ENCODE measurements at places on chromosomes 13 and 19.

DNA sequence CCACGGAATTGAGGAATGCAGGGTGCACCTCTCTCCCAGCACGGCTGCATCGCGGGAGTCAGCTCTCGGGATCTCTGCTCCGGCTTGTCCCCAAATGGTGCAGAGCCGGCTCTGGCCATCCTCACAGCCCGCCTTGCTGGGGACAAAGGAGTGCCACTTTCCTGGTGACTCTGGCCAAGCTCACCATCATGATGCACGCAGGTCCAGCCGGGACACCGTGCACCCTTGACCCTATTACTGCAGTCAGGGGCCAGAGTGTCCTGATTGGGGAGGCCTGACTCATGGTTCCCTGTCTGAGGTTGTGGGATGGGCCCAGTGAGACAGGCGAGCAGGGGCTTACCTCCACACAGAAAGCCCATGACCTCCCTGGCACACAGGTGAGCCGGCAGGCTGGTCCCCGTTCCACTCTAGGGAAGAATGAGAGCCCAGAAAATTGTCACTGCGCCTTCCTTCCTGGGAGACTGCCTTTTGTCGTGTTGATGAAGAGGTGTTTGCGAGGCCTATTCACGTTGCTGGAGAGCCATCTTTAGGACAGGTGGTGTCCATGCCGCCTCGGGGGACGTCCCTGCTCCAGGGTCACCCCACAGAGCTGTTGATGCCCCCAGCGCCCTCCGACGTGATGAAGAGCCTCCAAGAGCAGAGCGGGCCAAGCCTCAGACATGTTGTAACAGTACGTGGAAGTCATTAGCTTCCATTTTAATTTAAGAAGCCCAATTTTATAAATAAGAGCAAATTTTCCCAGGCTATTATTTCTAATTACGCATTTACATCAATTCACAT lies 18.5 kb upstream of the VSTM2B start:
- DNase-seq, result no peak

DNA sequence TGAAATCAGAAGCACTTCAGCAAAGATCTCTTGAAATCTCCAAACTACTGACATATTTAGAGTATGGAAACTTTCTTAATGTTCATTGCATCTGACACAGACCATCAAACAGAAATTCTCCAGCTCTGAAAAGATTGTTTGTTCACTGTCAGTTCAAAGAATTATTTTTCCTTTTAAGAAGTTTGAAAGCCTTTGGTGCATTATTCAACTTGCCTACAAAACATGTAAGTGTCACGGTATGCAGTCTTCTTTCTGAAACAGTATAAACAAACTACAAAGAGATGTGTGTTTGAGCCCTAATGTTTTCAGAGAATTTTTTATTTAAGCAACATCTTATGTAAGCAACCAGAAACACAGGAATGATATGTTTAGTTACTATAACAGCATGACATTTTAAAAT lies 125.4 kb downstream of the FGF14 start:
- no peak for DNase-seq

GRCh38 chr13:32811297-32811800 lies 204.9 kb upstream of the KL start:
- DNase-seq, result no peak

DNA sequence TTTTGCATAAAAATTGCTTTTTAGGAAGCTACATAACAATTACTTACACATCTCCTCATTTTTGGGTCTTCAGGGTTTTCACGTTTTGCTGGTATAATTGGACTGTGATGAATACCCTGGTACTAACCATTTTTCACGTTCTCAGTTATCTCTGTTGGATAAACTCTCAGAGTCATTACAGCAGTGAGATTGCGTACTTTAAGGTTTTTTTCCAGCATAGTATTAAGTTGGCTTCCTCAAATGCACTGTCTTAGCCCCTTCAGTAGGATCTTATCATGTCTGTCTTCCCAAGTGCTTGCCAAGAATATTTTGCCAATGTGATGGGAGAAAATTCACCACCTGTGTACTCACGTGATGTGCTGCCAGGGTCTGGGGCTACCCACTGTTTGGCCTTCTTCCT lies 342.5 kb downstream of the TEX29 start:
- DNase-seq, result no peak

GRCh38 chr13:68078469-68078868 lies 848.3 kb upstream of the PCDH9 start:
- DNase-seq, result no peak

GRCh38 chr13:112187527-112188297 lies 120.8 kb downstream of the SOX1 start:
- DNase-seq, result no peak

GRCh38 chr19:30895946-30896345 lies 453.3 kb downstream of the TSHZ3 start:
- DNase-seq, result no peak

GRCh38 chr19:42250666-42251531 lies 4.0 kb downstream of the ERF start:
- DNase-seq, result peak; percentile 11

DNA sequence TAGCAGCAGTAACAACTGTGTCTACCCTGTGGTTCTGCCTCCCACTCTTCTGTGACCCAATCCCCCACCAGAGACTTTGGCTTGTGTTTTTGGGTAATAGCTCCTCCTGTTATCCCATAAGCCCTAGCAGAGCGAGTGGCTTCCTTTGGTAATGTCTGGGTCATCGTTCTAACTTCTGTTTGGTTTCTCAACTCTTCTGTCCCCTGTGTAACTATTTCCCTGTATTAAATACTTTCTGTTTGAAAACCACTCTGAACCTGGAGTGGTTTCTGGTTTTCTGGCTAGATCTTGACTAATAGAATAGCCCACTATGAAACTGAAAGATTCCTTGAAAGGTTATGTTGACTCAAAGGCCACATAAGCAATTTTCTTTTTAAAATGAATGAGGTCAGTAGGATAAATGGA lies 350.0 kb downstream of the DCT start:
- no peak for DNase-seq
